DMS79 (cell line): ENCODE measurements at places on chromosomes 2 and 18.

DNA sequence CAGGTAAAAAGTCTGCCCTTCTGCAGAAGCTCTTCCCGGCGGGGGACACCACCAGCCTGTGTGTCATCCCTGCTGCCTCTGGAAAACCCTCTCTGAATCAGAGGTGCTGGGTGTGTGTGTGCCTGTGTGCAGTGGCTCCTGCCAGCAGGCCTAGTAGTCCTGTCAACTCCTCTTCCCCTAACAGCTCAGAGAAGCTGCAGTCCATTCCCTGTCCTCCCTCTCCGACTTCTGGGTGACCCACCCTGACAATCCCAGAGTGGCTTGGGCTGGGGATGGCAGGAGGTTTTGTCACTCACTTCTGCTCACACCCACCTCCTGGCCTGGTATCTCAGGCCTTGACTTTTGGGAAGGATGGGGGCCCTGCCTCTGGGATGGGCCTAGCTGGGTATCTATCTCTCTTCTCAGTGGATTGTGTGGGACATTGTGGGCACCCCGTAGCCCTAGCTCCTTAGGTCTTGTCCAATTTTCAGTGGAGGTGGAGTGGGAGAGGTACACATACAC is 2.3 kb downstream of the WNT10A start:
- no peak for DNase-seq

DNA sequence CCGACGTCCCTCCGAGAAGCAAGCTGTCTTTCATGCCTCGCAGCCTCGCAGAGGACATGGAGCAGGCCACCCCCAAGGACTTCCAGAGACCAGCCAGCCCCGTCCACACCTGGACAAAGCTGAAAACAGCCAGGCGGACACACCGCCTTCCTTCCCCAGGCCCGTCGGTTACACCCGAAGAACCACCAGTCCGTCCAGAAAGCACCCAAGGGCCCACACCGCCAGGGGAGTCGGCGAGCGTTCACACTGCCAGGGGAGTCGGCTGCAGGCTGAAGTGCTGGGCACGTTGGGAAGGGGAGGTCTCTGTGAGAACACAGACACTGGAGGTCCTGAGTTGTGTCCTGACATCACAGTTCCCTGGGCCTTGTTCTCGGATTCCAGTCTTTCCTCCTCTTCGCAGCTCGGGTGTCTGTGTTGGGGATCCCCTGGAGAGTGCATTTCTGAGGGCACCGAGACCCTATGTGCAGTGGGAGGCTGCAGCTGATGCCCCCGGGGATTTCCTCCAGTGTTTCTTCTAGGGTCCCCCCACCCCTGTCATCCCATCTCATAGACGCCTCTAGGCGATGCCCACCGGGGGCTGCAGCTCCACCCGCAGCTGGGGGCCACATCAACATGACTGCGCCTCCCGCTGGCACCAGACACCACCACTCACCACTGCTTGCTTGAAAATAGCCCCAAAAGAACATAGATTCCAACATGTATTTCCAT is 344.4 kb upstream of the SALL3 start:
- DNase-seq, result no peak

- DNase-seq, result no peak
Measured at GRCh38 chr18:24265502-24266064, 126.7 kb downstream of the CABYR start.

DNA sequence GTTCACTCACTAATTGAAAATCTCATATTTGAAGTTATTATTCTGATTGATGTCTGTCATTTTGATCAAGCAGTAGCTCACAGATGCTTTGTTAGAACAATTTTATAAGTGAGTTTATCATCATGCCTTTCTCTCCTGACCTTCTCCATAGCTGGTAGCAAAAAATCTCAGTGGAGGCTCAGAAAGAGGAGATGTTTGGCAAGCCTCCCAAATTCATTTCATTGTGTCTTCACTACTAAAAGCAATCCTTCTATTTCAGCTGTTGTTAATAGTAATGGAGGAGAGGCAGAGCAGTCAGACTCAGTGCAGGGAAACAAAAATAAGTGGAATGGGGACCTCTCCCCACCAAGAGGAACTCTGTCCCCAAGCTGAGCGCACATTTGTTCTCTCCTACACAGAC is 2127.8 kb upstream of the CELF4 start:
- DNase-seq, result no peak
